ENCODE measurements at places on chromosomes 16 and 17. TPM values are rescaled to one million over a fixed set of nuclear protein-coding genes. Genes with fewer than 3 reads are reported as not detected.

DNA sequence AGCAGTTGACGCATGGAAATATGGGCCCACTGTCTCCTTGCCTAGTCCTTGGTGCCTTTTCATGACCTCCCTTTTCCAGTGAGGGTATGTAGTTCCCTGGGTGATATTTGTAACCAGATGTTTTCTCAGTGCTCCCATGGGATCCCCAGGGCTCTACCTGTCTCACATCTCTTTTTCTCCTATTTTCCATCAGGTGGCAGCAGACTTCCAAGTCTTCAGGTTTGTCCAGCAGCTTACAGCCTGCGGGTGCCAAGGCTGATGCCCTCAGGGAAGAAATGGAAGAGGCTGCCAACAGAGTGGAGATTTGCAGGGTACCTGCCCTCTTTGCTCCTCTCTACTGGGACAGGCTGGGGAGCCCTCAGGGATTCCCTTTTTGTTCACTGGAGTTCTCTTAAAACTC lies 89.1 kb downstream of the ELAC2 start:
- DNase-seq = peak; percentile 28

GRCh38 chr17:50781167-50781566 lies 13.8 kb upstream of the ANKRD40CL start:
- no peak for DNase-seq

DNA sequence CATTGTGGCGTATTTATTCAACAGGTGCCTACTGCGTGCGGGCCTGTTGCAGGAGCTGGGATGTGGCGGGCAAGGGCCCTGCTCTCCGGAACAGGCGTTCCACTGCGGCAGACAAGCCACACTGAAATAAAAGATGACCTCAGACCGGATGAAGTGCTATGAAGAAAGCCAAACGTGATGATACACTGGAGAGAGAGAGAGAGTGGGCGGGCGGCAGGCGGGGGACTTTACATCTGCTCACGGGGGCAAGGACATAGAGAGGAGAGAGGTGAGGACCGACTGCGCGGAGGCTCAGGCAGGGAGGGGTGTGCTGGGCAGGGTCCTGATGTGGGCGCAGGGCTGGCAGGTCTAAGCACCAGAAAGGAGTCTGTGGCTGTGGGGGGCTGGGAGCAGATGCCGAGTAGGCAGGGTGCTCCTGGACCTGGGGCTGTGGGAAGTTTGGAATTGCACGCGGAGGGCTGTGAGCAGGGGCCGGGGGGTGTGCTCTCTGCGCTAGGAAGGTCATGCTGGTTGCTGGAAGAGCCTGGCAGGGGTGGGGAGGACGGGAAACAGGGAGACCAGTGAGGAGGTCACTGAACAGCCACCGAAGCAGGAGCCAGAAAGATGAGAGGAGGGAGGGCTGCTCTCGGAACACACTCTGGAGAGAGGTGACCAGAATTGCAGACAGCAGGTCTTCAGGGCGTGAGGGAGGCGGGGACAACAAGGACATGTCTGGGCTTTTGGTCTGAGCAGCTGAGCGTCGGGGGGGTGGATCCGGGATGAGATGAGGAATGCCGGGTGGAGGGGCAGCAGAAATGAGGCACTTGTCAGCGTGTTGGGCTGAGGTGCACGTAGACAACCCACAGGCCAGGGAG lies 9.9 kb downstream of the MXRA7 start:
- DNase-seq = peak; percentile 69

GRCh38 chr16:60510941-60511340 lies 1525.3 kb downstream of the CDH8 start:
- no peak for DNase-seq

GRCh38 chr16:55703003-55704001 lies 47.5 kb downstream of the SLC6A2 start:
- peak; percentile 29 for DNase-seq

DNA sequence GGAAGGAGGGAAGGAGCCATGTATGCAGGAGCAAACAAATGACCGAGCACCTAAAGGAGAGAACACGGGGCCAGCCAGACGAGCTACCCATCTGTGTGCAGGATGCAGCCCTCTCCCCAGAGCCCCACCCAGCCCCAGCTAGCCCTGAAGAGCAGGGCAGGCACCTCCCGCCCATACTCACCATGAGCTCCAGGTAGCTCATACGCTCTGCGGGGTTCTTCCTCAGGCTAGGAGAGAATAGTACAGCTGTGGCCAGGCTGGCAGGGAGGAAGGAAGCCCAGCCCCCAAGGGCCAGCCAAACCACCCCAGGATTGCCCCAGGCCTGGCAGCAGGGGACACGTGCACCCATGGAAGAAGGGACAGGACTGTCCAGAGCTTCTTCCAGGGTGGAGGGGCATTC lies 81.9 kb downstream of the KCNJ18 start:
- DNase-seq = no peak

DNA sequence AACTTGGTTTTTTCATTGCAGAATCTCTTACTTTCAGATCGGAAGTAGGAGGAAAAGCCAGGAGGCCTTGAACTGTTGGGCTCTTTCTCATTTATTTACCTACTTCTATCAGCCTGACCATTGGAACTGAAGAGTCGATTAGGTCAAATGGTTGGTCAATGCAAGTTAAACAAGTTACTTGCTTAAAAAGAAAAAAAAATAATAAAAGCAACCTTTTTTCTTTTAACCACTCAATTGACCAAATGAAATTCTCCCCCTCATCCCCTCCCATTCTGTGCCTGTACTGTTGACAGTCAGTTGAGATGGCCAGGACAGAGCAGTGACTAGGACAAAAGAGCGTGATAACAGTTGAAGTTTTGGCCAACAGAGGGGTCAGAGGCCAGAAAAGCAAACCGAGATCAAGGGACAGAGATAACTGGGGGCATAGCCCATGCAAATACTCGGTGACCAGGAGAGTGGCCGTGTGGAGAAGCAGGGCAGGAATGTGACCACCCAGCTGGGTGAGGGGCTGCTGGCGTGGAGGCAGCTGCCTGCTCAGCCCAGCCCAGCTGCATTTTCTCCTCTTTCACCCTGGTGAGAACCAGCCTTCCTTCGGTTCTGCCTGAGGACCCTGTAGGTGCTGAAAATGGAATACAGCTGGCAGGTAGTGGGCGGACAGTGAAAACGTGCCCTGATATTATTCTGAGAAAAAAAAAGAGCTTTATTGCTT lies 72.2 kb downstream of the HS3ST3B1 start:
- DNase-seq = no peak

DNA sequence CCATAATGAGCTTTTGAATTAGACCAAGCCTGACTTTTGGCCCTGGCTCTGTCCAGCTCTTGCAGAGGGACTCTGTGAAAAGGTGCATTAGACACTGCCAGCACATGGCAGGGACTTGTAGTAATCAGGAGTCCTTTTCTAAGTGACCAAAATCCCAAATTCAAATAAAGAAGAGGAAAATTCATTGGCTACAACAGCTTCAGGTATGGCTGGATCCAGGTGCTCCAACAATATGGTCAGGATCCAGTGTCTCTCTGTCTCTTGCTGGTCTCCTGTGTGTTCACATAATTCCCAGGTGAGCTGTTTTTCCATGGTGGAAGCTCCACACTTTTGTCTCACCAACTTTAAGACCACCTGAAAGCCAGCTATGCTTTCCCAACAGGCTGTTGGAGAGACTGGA lies 358.8 kb upstream of the TNRC6C start:
- DNase-seq = no peak

CACNG1 gene
- not detected for total RNA-seq

KRTAP4-1 gene
- not detected for total RNA-seq

TEN1 gene
- 7.5 TPM for total RNA-seq

TP53TG3 gene
- total RNA-seq = not detected

MT1M gene
- total RNA-seq = not detected

DLX4 gene
- not detected for total RNA-seq

NPIPA7 gene
- total RNA-seq = 4.2 TPM
